ENCODE measurements at places on chromosomes 6 and 20. TPM values are rescaled to one million over a fixed set of nuclear protein-coding genes. Genes with fewer than 3 reads are reported as not detected.

DNA sequence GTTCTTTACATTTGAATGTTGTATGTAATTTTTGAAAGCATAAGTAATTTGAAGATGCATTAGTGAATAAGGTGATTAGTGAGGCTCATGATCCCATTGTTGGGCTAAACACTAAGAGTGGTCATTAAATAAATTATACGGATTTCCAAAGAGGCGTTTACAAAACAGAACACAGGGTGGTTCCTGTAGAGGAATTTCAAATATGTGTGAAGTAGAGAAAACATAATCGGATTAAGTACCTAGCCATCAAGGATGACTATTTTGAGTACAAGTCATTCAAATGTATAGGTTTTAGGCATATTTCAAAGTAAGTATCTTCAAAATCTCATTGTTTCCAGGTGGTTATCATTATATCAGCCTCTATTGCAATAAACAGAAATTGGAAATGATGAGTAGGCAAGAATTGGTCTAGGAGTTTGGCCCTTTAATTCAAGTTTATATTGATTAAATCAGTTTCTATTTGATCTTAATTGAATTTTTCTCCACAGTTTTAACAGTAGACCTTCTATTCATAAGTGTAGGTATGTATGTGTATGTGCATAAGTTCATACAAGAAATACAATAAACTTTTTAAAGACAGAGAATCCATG is 94.8 kb downstream of the MYLK4 start:
- H3K27ac ChIP-seq = no peak overlapping the region
- no peaks in the 10 kb centered on the region for H3K4me1 ChIP-seq
- H3K4me3 ChIP-seq = no peak overlapping the region

DNA sequence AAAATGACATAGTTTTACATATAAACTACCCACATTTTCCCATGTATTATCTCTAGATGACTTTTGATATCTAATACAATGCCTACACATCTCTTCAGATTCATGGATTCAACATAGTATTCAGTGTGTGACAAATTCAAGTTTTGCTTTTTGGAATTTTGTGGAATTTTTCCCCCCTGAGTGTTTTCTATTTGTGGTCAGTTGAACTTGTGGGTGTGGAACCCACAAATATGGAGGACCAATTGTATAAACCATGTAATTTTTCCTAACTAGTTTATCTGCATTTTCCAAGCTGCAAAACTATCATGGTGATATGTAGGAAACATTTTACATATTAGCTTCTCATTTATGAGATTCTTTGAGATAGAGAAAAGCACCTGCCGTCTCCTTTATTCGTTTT is 374.3 kb upstream of the SOX4 start:
- H3K4me3 ChIP-seq = no peak overlapping the region
- no peak overlapping the region for H3K27ac ChIP-seq
- no peak for DNase-seq
- no peaks in the 10 kb centered on the region for H3K36me3 ChIP-seq

DNA sequence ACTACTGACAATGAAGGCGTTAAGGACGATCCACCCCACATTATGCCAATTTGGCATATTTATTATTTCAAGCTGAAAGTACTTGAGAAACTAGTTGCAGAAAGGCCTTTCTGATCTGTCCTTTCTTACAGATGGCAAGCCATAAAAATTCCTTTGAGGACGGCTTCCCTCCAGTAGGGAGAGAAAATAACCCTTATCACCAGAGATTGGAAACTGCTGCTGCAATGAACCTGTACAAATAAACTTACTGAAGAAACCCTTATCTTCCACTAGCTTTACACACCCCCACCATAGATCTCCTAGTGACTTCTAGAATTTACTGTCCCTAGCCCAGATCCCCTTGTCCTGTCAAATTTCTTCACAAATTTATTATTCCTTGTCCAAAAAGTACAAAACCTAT is 105.2 kb downstream of the MAP7 start:
- no peaks in the 10 kb centered on the region for H3K36me3 ChIP-seq
- no peak overlapping the region for H3K4me3 ChIP-seq
- H3K27me3 ChIP-seq = 0 out of 2 replicates have a peak, but pooled peaks cover 2% of the 10 kb centered on the region

- peak; percentile 71 for DNase-seq
- no peak overlapping the region for H3K4me3 ChIP-seq
- peaks cover 3% of the 10 kb centered on the region for H3K4me1 ChIP-seq
- H3K27ac ChIP-seq = no peak overlapping the region
- H3K27me3 ChIP-seq = no peaks in the 10 kb centered on the region
Observed at GRCh38 chr6:138410972-138411880, 7.2 kb downstream of the HEBP2 start.

DNA sequence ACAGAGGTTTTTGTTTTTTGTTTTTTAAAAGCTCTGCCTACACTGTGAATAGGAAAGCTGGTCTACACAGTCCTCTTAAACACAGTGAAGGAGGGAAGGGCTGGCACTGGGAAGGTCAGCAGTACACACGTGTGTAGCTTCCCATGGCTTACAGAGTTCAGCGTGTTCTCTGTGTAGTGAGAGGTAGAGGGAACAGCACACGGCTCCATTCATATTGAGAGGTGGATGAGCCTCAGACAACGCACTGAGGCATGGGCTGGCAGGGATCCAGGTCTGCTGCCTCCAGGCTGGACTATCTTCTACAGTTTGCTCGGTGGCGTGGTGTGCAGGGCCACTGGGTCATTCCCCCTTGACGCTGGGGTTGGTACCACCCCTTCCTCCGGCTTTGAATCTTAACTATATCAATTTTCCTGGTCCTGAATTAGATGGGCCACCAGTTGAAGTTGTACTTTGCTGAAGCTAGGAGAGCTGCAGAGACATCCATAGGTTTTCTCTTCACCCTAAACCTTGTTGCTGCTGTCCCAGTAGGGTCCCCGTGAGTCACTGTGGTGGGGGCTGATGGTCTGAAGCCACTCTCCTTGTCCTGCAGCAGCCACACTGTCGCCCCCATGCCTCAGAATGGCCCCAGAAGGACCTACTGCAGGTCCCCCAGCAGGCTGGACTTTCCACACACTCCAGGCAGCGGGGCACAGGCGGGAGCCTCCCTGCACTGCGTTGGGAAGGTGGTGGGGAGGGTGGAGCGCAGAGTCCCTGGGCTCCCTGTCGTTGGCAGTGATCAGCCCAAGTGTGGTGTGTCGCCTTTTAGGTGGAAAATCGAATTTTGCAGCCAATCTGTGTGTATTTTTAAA is 2.0 kb downstream of the ARFGAP1 start:
- no peak for DNase-seq
- H3K4me3 ChIP-seq = no peak overlapping the region
- peaks cover 15% of the 10 kb centered on the region for H3K4me1 ChIP-seq
- no peak overlapping the region for H3K27ac ChIP-seq

GRCh38 chr6:11767978-11768756 is 10.4 kb downstream of the ADTRP start:
- H3K4me1 ChIP-seq = no peaks in the 10 kb centered on the region
- H3K36me3 ChIP-seq = no peaks in the 10 kb centered on the region
- no peaks in the 10 kb centered on the region for H3K27me3 ChIP-seq
- no peak overlapping the region for H3K27ac ChIP-seq

WFDC10B gene
- total RNA-seq = not detected

PLAGL2 gene
- 40.6 TPM for total RNA-seq

DNAAF9 gene
- total RNA-seq = 7.4 TPM

All from Panc1 (cell line).